ENCODE measurements at places on chromosomes 12 and 14.
A peak's percentile ranks its signal among the peaks of the same experiment; 100 is the strongest.

- no peak for DNase-seq
These were observed 176.8 kb downstream of the APAF1 start for GRCh38 chr12:98821866-98822265.

- no peak for DNase-seq
These were observed 371 bp upstream of the SHMT2 start for GRCh38 chr12:57229046-57229633.

- no peak for DNase-seq
These were observed 21.4 kb downstream of the SMOC1 start for GRCh38 chr14:69900603-69901002.

GRCh38 chr12:93793983-93794382 lies 116.8 kb downstream of the CRADD start:
- no peak for DNase-seq

- DNase-seq, result no peak
These were observed 55.2 kb downstream of the NDUFA12 start for GRCh38 chr12:94948232-94948810.

GRCh38 chr14:83709116-83709515 lies 1820.8 kb upstream of the FLRT2 start:
- DNase-seq, result no peak

- DNase-seq, result no peak
These were observed 95.7 kb downstream of the PDE3A start for GRCh38 chr12:20463913-20464524.

- DNase-seq, result no peak
These were observed 32.2 kb upstream of the BHLHE41 start for GRCh38 chr12:26157001-26157400.

DNA sequence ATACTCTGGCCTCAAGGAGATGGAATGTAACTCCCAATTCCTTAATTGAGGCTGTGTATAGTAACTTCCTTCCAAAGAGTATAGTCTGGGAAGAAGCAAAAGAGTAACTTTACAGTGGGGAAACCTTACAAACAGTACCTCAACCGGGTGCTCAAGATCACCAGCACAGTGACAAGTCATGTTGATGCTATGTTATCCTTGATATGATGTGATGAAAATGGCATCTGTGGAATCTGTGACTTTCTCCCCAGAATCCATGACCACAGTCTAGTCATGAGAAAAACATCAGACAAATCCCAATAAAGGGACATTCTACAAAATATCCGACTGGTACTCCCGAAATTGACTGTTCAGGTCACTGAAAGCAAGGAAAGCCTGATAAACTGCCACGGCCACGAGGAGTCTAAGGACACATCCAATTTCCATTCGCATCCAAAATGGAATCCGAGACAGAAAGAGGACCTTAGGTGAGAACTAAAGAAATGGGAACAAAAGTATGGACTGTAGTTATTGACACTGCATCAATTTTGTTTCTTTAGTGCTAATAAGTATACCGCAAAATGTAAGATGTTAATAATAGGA lies 97.3 kb upstream of the FRMD6 start:
- peak; percentile 70 for DNase-seq

GRCh38 chr14:34665785-34666435 lies 36.0 kb upstream of the SNX6 start:
- DNase-seq, result no peak

GRCh38 chr12:116172224-116172849 lies 105.2 kb downstream of the MED13L start:
- DNase-seq, result no peak

GRCh38 chr14:24508155-24508840 lies at the start of gene CMA1:
Gene CMA1, minus strand, starts transcription at chr14:24508265. Its CDS starts 30 bp downstream, at chr14:24508235.
- no peak for DNase-seq

DNA sequence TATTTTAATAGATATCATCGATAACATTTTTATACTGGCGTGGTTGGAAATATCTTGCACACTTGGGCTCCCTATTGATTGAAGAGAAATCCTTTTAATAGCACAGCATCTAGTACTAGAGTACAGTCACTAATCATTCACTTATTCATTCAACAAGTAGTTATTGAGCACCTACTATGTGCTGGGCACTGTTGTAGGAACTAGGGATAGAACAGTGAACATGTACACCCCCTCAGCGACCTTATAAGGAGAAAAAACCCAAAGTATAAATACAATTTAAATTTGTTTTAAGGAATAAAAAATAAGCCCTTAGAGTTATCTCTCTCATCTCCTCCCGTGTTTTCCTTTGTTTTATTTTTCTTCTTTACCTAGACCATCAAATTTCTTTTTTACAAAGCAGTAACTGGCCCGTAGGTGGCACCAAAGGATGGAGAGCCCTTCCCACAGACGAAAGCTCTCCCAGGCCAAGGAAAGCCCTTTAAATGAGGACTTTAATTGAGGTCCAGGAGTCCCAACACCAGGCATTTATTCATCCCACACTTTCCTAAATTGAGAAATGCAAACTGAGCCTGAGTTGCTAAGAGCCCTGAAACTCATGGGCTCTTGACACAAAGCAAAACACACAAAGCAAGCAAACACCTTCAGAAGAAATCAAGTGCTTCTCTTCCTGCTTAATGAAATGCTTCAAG lies 29.0 kb downstream of the PEBP1 start:
- DNase-seq, result peak; percentile 14

DNA sequence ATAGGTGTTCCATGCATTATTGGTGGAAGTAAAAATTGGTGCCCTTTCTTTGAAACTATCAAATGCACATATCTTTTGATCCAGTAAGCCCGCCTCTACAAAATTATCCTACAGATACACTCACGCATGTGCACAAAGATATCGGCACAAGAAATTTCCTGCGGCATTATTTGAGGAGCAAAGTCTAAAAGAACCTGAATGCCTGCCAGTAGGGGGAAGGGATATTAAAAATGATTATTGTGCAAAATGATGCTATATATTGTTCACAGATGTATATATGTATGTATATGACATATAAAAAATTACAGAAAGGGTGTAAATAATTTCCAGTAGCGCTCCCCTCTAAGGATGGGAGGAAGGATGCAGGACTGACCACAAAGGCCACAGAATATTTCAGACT lies 24.7 kb upstream of the ADIPOR2 start:
- DNase-seq, result no peak

DNA sequence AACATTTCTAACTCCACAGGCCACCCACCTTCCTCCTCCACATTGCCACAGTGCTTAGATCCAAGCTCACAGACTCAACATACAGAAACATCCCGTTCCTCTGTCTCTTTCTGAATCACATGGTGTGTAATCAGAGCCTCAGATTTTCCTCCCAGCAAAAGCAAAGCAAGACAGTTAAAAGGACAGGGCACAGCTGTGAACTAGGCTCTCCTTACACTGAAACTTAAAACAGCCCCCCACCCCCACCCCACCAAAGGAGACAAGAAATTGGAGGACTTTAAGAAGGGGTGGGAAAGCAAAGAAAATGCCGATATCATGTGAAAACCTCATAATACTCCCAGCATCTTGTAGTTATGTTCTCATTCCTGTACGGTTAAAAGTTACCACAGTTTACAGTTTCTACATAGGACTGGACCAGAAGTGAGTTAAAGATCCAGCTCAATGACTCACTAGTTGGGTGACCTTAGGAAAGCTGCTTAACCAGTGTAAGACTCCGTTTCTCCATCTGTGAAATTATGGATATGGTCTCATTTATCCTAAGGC lies 4.8 kb downstream of the YBX3 start:
- peak; percentile 60 for DNase-seq

- no peak for DNase-seq
These were observed 45.1 kb downstream of the FLRT2 start for GRCh38 chr14:85574853-85575616.

DNA sequence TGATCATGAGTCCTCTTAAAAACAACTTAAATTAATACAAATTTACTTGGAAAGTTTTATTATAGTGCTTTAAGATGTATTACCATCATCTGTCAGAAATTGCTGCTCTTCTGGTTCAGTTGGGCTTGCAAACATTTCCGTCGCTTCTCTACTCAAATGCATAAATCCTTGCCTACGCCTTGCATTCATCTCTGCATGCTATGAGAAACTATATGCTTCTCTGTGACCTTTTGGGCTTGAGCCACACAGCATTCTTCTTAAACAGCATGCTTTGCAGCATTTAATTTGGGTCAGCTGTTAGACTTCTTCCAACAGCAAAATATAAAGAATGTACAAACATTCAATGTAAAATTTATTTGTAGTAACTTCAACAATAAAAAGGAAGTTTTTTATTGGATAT lies 305.7 kb upstream of the FLRT2 start:
- no peak for DNase-seq

DNA sequence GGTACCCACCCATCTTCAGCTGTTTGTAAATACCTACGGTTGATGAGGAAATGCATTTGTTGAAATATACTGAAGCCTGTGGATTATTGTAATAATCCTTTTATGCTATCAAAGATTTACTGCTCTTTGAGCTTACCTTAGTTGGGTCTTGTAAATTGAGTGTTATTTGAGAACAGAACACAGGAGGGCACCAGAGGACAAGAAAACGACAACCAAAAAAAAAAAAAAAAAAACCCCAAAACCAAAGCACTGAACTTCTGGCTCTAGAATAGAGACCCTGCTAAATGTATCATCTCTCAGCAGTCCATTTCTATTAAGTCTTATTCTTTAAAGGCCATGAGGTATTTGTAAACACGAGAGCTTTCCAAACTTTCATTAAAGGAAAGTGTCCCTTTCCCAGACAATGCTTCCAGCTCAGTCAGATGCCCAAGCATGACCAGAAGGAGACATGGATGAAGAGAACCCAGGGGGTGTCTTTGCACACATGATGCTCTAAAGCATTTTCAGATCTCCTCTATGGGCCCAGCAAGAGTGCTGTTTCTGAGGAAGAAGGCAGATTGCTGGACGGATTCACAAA lies 763.9 kb downstream of the NRXN3 start:
- DNase-seq, result peak; percentile 7

DNA sequence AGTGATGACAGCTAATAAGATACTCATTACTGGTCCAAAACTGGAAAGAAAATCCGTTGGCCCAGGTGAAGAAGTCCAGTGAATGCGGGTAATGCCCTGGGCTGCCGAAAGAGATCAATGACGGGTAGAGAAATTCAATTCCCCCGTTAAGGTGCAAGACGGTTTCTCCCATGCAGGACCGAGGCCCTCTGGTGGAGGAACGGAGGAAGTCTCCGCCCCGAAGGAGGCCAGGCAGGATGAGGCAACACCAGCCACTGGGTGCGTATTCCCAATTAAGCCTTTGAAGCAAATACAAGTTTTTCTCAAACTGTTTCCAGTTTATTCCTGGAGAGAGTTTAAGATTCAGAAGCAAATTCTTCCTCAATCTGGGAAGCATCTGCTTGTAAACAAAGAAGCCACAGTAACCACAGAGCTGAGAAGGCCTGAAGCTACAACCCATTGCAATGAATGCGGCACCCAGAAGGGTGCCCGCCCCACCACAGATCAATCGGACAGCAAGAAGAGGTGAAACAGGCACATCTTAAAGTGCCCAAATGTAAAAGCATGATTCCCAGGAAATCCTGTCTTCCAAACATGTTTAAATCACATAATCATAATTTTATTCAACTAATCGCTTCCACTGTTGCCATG lies 118.5 kb downstream of the TTC7B start:
- DNase-seq, result peak; percentile 81

DNA sequence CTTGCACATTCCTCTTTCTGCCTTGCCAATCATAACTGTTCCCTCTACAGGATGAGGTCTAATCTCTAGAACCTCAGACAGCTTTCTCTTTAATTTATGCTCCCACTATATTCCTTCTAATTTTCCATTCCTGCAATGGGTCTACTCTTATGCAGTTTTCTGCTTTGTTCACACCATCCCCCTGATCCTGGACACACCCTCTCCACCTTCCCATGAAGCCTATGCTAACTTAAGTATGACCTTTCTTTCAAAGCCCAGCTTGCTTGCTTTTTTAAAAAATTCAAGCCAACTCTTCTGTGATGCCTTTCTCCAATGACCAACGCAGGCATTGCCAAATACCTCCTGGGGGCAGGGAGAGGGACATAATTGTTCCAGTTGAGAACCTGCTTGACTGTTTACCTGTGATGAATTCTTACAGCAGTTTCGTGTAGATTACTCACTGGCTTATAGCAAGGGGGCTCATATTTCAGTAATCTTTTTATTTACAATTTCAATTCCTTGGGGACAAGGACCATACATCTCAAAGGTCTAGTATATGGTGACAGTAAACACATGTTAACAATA lies 7.8 kb downstream of the SLC38A1 start:
- no peak for DNase-seq

DNA sequence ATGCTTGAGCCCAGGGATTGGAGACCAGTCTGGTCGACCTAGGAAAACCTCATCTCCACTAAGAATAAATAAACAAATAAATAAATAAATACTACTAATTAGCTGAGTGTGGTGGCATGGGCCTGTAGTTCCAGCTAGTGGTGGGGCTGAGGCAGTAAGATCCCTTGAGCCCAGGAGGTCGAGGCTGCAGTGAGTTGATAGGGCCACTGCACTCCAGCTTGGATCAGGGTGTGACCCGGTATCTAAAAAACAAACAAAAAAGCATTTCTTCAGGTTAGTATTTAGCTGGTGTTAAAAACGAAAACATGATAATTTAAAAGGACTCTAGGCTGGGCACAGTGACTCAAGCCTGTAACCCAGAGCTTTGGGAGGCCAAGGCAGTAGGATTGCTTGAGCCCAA lies 1.2 kb upstream of the FGD4 start:
- no peak for DNase-seq

DNA sequence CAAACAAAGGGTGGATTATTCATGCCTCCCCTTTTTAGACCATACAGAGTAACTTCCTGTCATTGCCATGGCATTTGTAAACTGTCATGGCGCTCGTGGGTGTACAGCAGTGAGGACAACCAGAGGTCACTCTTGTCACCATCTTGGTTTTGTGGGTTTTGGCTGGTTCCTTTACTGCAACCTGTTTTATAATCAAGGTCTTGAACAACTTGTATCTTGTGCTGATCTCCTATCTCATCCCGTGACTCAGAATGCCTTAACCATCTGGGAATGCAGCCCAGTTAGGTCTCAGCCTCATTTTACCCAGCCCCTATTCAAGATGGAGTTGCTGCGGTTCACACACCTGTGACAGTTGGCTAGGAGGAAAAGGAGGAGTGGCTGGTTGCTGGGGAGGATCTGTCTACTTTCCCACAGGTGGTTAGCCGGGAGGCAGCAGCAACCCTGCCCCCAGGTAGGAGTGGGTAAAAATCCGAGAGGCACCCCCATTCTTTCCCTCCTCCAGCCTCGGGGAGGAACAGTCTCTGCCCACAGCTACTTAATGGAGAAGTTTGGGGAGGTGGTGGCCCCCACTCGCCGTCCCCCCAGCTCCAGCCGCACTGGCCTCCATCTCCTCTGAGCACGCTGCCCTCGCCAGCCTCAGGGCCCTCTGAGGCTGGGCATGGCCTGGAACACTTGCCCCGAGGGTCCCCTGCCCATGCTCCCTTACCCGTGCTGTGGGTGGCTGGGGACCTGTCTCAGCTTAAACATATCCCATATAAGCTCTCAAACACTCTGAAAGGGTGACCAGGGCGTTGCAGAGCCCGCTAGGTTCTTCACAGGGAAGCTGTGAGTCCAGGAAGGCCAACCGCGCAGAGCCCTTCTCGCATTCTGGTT lies 41.7 kb downstream of the SMIM41 start:
- DNase-seq, result no peak

Measured in H4 (cell line).